Lower leg skin (tissue), 4 donors: ENCODE measurements at places on chromosomes 11 and 22.

DNA sequence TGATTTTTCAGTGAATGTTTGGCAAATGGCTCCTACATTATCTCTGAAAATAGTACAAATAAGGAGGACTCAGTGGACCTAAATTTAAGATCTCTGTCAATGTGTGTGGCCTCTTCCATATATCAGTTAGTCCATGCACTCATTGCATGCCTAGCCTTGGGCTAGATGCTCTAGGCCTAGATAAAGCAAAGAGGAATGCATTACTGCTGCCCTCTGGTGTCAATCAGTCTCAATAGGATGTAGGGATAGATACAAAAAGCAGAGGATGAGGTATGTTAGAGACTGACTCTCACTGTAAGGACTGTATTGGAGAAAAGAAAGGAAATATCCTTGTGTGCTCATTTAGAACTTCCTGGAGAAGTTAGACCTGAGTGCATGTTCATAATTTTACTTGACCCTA, 42.0 kb downstream of the MS4A2 start:
- DNase-seq, result no peak

GRCh38 chr11:134471087-134471715, 59.2 kb upstream of the B3GAT1 start:
- DNase-seq, result peak; percentile 64

- DNase-seq, result no peak
Measured at GRCh38 chr22:23518376-23519187, 61.5 kb downstream of the IGLL1 start.

GRCh38 chr11:126870021-126870420, 130.5 kb downstream of the KIRREL3 start:
- no peak for DNase-seq
